Muscle of arm (tissue), 14 donors: ENCODE measurements at places on chromosomes 1 and 21. TPM values are rescaled to one million over a fixed set of nuclear protein-coding genes. Genes with fewer than 3 reads are reported as not detected.

Gene SLC9C2
- polyA plus RNA-seq = not detected

Gene ADAM30
- polyA plus RNA-seq = not detected

Gene ASTN1
- 6.0 TPM for polyA plus RNA-seq

Gene MTHFR
- polyA plus RNA-seq = 122 TPM

Gene CCDC17
- not detected for polyA plus RNA-seq
